G401 (cell line): ENCODE measurements at places on chromosomes 4 and X. TPM values are rescaled to one million over a fixed set of nuclear protein-coding genes. Genes with fewer than 3 reads are reported as not detected.
A peak's percentile ranks its signal among the peaks of the same experiment; 100 is the strongest.

DNA sequence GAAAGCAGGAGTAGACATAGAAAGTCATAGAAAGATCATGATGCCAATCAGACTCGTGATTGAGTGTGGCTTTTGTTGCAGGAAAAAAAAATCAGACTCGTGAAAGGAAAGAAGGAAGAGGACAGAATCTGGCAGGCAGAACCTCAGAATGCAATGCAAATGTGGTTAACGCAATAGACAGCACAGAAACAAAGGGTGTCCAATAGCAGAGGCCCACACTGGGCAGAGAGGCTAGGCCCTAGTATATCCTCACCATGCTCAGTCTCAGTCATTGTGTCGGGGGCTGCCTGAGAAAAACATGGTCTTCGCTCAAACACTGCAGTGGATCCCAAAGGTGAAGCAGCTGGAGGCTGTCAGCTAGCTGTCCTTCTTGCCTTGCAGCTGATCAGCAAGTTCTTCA lies 102.8 kb upstream of the MAOA start:
- no peak for DNase-seq

DAPP1 gene
- not detected in 2 replicates for total RNA-seq

ZXDB gene
- total RNA-seq: 6.5 and 9.2 TPM in 2 replicates

- DNase-seq: no peak
Observed at GRCh38 chr4:140743194-140743931, 12.8 kb downstream of the TBC1D9 start.

CT83 gene
- not detected in 2 replicates for total RNA-seq

DNA sequence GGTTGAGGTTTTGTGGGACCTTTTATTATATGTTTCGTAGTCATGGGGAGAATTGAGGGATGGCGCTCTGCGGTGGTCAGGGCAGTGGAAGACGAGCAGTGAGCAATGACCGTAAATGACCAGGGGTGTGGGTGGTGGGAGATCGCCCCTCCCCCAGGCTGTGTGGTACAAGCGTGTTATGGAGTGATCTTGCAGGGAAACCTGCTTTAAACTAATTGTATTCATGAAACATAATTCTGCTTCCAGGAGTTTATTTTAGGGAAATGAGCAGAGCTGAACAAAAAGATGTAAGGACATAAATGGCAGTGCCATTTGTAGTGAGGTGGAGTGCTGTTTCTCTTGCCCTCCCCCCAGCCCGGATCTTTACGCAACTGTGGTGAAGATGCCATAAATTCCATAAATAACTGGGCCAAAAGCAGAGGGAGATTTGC lies 20.2 kb downstream of the GYG2 start:
- DNase-seq: no peak

DNA sequence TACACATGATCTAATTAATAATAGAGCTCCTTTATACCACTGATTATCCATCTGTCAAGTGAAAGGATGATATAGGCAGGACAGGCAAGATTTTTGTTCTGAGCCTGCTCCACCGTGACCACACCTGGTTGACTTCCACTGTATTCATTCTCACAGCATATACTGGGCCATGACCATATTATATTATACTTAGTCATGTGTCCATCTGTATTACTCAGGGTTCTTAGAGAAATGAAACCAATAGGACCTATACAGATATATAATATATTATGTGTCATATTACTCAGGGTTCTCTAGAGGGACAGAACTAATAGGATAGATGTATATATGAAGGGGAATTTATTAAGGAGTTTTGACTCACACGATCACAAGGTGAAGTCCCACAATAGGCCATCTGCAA lies 675.1 kb downstream of the GRXCR1 start:
- DNase-seq: no peak

DNA sequence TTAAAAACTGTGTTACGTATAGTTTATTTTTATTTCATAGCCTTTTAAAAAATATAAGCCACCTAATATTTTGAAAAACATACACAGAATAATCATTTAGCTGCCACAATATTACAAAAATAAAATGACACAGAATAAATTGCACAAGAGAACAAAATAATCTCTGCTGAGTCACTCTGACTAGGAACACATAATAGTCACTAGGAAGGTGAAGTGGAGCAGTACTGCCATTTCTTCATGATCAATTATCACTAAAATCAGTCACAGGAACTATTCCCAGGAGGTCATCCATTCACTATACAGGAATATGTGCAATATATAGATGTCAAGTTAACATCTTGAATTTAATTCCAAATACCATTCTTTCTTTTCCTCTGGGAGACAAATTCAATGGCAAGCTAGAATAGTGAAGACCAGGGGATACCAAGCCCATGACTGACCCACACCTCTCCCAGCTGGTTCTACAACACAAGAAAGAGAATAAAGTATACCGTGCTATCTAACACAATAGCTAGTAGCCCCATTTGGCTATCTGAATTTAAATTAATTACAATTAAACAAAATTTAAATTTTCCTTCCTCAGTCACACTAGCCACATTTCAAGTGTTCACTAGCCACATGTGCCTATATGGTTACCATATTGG lies 5.9 kb downstream of the SMIM43 start:
- DNase-seq: no peak

GRCh38 chr4:140092094-140092851 lies 61.7 kb downstream of the MAML3 start:
- DNase-seq: peak; percentile 80

- DNase-seq: no peak
Observed at GRCh38 chr4:68465058-68465457, 17.8 kb downstream of the TMPRSS11E start.

GRCh38 chr4:98446499-98447375 lies 185.6 kb downstream of the RAP1GDS1 start:
- no peak for DNase-seq

DNA sequence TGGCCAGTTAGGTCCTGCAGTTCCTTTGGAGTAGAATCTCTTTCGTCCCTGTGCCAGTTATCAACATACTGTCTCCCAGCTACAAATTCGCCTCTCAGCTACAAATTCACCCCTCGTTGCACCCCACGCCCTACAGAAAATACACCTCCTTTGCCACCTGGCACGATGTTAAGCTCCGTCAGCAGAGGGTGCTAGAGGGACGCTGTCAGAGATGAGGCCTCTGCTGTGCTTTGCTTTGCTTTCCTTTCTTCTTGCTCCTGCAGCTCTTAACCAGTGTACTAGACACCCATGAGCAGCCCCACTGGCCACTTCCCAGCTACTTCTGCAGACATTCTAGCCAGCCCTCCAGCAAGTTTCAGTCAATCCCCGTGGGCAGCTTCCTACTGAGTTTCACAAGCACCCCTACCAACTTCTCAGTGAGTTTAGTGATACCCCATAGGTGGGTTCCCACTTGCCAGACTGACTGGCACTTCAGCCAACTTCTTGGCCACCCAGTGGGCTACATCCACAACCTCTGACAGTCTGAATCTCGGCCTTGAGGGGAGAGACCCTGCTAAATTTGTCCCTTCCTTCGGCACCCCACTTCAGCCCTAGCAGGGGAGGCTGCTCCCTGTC lies 21.8 kb downstream of the HAUS3 start:
- peak; percentile 90 for DNase-seq

GRCh38 chrX:47587091-47587891 lies 5.1 kb downstream of the TIMP1 start:
- no peak for DNase-seq

PAK3 gene
- total RNA-seq: 0.44 TPM in 1 of 2 replicates, not detected in the other

DNA sequence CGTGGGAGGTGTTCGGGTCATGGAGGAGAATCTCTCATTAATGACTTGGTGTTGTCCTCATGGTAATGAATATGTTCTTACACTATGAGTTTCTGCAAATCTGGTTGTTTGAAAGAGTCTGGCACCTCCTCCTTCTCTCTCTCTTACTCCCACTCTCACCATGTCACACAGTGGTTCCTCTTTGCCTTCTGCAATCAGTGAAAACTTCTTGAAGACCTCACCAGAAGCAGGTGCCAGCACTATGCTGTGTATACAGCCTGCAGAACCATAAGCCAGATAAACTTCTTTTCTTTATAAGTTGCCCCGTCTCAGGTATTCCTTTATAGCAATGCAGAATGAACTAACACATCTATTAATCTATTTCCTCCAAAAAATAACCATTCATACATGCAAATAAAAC lies 275.0 kb downstream of the ANTXR2 start:
- no peak for DNase-seq

- DNase-seq: no peak
Observed at GRCh38 chr4:146647615-146648460, 9.1 kb downstream of the POU4F2 start.

DNA sequence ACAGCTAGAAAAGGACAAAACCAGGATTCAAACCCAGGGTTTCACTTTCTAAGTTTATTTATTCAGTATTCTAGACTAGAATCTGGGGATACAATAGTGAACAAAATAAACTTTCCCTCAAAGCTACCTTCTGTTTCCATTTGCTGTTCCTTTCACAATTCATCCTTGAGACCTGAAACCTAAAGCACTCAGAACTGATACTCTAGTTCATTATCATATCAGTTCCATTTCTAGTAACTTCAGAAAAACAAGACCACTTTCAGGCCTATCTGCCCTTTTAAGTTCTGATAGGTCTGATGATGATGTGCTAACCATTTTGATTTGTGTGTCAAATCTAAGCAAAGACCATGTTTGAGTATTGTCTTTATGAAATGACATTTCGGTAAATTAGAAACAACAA lies 7.8 kb upstream of the XK start:
- DNase-seq: no peak

GATA1 gene
- total RNA-seq: not detected in 2 replicates

ADGRG2 gene
- not detected in 2 replicates for total RNA-seq

FTHL17 gene
- not detected in 2 replicates for total RNA-seq

GRCh38 chrX:153564047-153564606 lies 34.8 kb downstream of the CCNQ start:
- DNase-seq: no peak

- no peak for DNase-seq
Observed at GRCh38 chrX:139692506-139692849, 15.5 kb downstream of the MCF2 start.

GRCh38 chr4:109560687-109561461 lies 828 bp downstream of the MCUB start:
- peak; percentile 15 for DNase-seq

DNA sequence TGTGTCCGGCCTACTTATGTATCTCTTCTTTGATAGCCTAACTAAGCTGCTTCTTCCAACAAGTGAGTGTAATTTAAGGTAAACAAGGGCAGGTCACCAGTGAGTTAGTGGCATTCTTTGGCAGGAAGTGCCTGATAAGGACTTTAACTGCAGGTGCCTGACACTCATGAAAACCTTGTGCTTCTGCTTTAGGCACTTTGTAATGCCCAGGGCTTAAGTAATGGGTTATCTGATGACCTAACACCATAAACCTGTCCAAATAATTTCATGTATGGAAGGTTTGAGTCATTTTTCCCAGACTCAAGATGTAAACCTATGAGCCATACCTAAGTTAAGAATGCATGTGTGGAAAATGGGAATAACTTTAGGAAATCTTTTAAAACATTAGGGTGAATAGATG lies 43.0 kb downstream of the BCOR start:
- no peak for DNase-seq

DNA sequence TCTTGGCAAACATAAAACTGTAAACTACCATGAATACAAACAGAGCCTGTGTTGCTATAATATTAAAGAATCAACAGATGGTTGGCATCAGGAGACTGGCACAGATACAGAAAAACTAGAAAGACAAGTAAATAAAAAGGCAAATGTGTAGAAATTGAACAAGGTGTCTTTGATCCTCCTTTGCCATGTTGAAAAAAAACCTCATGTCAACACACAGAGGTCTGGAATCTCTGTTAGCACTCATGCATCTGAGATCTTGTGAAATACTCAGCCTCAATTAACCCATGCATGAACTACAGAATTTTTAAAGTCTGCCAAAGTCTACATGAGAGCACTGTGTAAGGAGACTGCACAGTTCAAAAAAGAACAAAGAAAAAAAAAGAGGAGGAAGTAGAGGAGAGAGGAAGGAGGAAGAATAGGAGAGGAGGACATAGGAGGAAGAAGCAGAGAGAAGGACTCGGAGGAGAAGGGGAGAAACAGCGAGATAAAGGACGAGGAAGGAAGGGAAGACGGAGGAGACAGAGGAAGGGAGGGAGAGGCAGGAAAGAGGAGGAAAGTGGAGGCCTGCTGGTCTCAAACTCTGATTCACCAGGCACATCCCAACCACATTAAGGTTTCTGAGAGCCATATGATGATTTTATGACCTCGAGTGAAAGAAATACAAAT lies 52.8 kb downstream of the PRDM5 start:
- no peak for DNase-seq

MCF2 gene
- not detected in 2 replicates for total RNA-seq

DNA sequence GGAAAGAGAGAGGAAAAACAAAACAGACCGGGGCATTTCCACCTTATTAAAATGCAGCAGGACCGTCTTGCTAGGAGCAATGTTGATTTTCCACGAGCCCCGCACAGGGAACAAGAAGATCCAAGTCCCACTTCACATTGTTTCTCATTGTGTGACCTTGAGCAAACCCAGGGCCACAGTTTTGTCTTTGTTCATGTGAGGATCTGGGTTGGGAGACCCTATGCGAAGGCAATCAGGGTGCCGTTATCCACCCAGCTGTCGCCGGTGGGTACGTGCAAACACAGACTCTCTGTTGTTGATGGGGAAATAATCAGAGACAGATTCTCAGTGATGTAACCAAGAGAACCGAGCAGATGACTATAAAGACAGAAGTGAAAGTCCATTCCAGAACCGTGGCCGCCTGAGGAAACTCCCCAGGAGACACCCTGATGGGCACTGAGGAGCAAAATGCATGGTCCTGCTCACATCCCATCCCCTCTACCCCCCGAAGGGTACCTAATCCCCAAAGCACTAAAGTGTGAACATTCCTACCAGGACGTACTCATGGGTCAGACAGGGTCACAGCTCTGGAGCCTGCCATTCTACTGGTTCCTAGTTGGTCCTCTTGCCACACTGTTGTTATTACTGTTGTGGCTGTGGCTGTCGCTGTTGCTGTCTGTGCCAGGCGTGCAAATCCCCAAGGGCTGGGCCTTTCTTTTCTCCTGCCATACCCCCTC lies 102.7 kb upstream of the RBPJ start:
- peak; percentile 59 for DNase-seq

GRCh38 chr4:85595098-85595775 lies 120.3 kb downstream of the ARHGAP24 start:
- DNase-seq: no peak

DNA sequence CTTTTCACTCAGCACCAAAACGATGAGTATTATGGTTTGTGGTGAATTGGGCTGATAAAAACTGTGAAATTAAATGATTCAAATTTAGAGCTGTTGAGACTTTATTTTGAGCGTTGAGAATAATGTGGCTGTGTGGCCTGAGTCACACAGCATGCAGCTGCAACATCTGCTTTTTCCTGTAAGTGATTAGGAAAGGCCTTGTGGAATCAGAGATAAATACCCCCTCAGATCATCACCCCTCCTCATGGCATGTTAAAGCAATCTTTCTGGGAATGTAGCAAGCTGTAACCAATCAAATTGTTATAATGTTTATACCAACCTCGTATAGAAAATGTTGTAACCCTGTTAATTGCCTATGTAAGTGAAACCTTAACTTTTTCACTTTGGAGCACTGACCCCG lies 90.0 kb upstream of the GRPR start:
- DNase-seq: no peak

ENAM gene
- total RNA-seq: not detected in 2 replicates

DNA sequence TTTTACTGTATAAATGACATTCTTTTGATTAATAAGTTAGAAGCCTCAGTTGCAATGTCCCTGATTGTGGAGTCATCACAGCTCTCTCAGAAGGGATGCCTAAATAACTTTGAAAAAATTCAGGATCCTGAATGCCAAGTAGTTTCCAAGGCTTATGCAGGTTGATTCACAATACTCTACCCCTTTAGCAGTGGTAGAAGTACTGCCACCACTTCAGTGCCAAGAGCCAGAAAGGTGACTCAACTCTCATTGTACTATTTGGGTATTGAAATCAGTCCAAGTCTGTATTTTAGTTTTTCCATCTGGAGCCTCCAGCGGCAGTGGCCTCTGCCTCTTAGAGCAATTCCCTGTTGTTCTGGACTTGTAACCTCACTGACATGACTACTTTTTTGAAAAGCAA lies 320.1 kb upstream of the NDST4 start:
- DNase-seq: no peak
